ENCODE measurements at places on chromosomes 16 and 17.

GRCh38 chr17:79944821-79945391 lies 90.8 kb downstream of the TBC1D16 start:
- no peak for DNase-seq

GRCh38 chr17:55607731-55608341 lies 96.6 kb upstream of the SMIM36 start:
- DNase-seq: no peak

GRCh38 chr16:49183911-49184310 lies 97.7 kb downstream of the CBLN1 start:
- DNase-seq: no peak

DNA sequence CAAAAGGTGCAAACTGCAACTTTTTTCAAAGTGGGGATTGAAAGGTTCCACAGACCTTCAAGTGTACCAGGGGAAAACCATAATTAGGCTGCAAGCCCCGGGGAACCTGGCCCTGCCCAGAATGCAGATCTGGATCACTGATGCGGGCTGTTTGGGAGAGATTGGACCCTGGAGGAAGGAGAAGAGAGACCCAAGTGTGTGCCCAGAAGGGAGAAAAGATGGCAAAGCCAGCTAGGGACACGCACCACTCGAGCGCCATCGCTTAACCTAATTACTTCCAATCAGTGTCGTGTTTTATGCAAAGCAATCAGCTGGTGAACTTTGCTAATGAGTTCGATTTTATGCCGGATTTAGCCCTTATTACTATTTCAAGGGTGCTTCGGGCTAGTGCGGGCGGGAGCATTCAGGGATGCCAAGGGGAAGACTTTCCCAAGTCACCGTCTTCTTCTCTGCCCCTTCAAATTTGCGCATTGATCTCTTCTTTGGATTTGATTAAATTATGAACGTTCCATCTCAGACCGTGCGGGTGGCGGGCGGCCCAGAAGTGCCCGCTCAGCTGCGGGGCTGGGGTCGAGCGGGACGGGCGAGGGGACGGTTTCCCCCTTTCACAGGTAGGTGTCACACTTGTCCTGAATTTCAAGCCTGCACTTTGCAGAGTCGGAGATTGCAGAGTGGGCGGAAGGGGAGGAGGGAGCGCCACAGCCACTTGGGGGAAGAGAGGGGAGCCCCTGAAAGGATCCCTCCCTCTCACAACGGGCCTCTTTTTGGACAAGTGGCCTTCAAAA lies 4.0 kb downstream of the IRX5 start:
- peak; percentile 11 for DNase-seq

DNA sequence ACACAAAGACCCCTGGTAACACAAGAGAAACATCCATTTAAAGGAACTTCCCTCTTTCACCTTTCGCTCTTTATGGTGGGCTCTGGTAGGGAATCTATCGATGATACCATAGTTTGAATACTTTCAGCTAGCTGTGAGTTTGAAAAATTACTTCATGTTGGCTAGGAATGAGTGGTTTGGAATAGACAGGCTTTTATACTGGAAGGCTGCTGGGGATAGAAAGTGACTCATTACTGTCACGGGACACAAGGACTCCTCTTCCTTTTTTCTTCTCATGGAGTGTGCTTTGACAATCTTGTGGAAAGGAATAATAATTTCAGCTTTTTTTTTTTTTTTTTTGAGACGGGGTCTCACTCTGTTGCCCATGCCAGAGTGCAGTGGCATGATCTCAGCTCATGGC lies 76.9 kb downstream of the CYB561 start:
- DNase-seq: no peak

DNA sequence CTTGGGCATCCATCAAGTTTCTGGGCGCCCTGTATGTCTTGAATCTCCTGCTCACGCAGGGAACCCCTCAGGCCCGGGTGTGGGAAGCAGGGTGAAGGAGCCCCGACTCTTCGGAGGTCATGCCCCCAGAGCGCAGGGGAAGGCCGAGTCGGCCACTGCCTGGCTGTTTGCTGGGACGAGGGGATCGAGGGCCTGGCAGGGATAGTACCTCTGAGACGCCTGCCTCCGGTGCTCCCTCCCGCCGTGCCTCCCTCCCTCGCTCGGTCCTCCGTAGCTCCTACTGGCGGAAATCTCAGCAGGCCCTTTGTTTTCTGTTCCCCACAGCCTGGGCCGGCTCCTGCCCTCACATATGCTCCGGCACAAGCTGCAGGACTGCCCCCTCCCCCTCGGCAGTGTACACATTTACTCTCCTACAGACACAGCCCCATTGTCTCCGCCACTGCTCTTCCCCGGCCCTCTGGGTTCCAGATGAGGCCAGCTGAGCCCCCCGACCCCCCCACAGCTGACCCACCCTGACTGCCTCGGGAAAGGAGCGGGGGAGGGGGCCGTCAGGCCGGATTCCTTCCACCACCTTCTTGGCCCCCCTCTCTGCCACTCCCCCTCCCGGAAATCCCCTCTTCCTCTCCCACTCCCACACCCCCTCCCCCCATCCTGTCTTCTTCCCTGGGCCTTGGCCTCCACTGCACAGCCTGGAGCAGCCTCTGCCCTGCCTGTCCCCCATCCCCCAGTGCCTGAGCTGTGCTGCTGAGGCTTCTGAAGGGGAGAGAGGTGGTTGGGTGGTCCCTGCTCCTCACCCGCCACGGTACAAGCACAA lies 1.4 kb downstream of the TRAF4 start:
- peak; percentile 72 for DNase-seq

DNA sequence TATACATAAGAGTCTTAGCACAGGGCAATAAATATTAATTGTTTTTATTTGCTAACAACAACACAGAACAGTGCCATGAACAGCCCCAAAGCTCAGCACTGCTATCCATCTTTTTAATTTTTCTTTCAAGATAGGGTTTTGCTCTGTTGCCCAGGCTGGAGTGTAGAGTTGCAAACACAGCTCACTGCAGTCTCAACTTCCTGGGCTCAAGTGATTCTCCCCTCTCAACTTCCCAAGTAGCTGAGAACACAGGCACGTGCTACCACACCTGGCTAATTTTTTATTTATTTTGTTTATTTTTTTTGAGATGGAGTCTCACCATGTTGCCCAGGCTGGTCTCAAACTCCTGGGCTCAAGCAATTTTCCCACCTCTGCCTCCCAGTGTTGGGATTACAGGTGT lies 47.6 kb upstream of the AKAP1 start:
- no peak for DNase-seq

- peak; percentile 53 for DNase-seq
These were observed 339.8 kb upstream of the PSMD7 start for GRCh38 chr16:73956587-73957494.

GRCh38 chr16:53537626-53538025 lies 34.6 kb upstream of the AKTIP start:
- DNase-seq: no peak

DNA sequence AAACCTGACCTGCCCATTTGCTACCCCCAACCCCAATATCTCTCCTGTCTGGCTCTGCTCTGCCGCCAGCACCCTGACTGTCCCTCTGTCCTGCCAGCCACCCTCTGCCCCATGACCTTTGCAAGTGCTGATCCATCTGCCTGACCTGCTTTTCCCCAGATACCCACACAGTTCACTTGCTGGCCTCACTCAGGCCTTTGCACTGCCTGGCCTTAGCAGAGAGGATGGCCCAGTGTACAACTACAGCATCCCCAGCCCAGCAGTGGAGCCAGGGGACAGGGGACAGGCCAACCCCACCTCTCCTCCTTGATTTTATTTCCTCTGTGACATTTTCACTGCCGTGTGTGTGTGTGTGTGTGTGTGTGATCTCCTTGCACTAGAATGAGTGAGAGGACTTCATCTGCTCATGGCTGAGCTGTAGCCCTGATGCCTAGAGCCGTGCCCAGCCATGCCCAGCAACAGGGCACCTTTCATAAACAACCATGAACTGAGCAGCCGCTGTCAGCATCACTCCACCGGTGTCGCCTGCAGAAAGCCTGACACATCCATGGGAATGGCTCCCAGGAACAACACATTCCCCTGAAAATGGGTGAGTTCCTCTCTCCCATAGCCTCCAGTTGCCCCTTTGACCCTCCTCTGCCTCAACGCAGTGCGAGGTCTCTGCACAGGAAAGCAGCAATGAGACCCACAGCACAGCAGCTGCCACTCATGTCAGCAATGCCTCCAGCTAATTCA lies 36.0 kb upstream of the RBFOX3 start:
- no peak for DNase-seq

DNA sequence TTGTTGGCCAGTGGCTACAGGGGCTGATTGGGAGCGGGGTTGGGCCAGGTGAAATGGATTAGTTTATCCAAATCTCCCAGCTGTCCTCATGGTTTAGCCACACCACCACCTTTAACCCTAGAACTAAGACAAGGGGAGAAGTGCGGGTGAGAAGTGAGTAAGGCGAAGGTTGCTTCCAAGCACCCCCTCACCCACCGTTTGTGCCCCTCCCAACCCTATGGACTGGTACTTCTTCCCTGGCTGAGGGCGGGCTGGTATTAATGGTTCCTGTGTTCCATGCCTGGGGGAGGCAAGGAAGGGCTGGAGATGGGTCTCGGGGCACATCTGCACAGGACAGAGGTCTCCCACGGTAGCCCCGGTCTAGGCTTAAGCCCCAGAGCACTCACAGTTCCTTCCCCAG lies 25.1 kb downstream of the NT5M start:
- no peak for DNase-seq

- no peak for DNase-seq
These were observed 902 bp downstream of the KAT2A start for GRCh38 chr17:42120161-42120769.

GRCh38 chr17:6753006-6753445 lies 2.8 kb upstream of the XAF1 start:
- peak; percentile 87 for DNase-seq

GRCh38 chr16:794091-794822 lies 5.8 kb downstream of the CHTF18 start:
- no peak for DNase-seq

DNA sequence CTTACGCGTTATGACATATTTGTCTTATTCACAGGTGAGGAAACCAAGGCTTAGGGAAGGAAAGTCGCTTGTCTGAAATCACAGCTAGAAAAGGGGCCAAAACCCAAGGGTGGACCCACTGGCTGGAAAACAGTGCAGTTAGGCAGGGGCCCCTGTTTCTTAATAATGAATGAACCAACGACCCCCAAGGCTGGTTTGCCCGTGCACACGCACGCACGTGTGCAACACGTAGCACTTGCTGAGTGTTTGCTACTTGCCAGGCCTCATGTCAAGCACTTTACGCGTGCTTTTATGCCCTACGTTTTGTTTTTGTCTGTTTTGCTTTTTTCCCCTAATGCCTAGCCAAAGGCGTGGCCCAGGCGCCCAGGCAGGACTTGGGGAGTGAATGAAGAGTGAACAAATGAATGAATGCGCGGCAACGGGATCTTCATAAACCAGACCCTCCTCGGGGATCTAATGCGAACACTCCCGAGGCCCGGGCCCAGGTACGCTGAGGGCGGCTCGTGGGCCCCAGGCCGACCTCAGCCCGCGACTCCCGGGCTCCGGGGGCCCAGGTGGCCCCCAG lies 571 bp upstream of the USP10 start:
- peak; percentile 24 for DNase-seq

DNA sequence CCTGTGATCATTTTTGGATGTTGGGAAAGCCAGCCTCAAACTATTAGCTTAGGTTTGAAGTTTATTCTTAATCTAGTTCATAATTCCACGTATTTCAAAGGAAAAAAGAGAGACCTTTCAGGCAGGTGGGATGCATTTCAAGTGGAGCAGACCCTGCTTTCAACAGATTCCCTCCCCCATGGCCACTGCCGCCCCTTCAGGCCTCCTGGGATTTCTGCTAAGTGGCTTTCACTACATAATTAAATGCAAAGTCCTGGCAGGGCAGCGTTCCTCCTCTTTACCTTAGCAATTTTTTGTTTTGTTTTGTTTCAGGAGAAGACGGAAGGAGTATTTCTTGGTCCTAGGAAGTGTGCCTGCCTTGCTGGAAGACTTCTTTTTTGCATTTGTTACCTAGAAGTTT lies 36.6 kb downstream of the MAF start:
- DNase-seq: no peak

- peak; percentile 22 for DNase-seq
These were observed 19.4 kb downstream of the MYH10 start for GRCh38 chr17:8611137-8611536.

- DNase-seq: no peak
These were observed 11.9 kb downstream of the SNX29 start for GRCh38 chr16:11988258-11988978.

GRCh38 chr16:50293994-50294855 lies 27.9 kb downstream of the ADCY7 start:
- no peak for DNase-seq

- DNase-seq: no peak
These were observed 10.3 kb upstream of the PVALEF start for GRCh38 chr17:81154961-81155360.

- no peak for DNase-seq
These were observed 3.7 kb downstream of the C16orf78 start for GRCh38 chr16:49377196-49377755.

GRCh38 chr16:55294931-55295342 lies 29.1 kb upstream of the IRX6 start:
- DNase-seq: no peak

DNA sequence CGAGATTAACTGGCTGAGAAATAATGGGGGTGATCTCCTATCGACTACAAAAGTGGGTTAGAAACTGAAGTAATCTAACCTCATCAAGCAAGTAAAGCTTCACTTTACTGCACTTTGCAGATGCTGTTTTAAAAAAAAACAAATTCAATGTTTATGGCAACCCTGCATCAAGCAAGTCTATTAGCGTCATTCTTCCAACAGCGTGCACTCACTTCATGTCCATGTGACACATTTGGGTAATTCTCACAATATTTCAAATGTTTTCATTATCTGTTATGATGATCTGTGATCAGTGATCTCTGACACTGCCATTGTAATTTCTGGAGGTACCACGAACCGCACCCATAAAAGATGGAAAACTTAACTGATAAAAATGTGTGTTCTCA lies 70.8 kb downstream of the KANSL1 start:
- DNase-seq: no peak

DNA sequence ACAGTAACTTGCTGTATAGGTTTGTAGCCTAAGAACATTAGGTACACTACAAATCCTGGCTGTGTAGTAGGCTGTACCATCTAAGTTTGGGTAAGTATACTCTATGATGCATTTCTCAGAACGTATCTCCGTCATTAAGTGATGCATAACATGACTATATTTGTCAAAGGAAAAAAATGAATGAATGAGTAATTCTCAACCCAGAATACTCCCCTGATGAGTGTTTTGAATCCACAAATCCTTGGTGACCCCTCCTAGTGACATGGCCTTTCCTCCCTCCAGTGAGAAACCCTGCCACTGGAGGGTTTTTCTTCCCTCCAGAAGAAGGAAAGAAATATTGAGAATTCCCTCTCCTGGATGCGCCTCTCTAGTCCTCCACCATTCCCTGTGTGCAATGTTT lies 24.0 kb upstream of the SALL1 start:
- DNase-seq: no peak

GRCh38 chr16:69443927-69444631 lies 19.7 kb downstream of the CYB5B start:
- DNase-seq: peak; percentile 61

GRCh38 chr17:29625037-29625750 lies 2.5 kb upstream of the CORO6 start:
- DNase-seq: no peak

DNA sequence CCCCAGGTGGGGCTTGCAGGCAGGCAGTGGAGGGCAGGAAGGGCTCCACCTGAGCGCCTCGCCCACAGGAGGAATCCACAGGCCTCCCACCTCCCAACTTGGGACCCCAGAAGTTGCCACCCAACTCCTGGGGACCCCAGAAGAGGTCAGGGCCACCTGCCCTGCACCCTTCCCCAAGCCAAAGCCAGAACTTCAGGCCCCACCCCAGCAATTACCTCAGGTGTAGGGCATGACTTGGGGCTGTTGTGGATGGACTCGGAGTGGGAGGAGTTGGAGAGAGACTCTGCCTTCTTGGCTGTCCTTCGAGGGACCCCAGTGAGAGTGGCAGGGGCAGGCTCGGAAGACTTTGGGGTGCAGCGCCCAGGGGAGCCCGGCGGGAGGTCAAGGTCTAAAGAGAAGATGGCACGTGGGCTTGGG lies 10.5 kb downstream of the TSPOAP1 start:
- no peak for DNase-seq
